Uterus (tissue), 4 donors: ENCODE measurements at places on chromosomes 3 and 15. TPM values are rescaled to one million over a fixed set of nuclear protein-coding genes. Genes with fewer than 3 reads are reported as not detected.

GRCh38 chr15:60528530-60528929, 49.6 kb upstream of the ICE2 start:
- no peak overlapping the region for H3K27ac ChIP-seq
- H3K36me3 ChIP-seq, result no peaks in the 10 kb centered on the region
- H3K4me1 ChIP-seq, result no peaks in the 10 kb centered on the region
- no peak for DNase-seq

DNA sequence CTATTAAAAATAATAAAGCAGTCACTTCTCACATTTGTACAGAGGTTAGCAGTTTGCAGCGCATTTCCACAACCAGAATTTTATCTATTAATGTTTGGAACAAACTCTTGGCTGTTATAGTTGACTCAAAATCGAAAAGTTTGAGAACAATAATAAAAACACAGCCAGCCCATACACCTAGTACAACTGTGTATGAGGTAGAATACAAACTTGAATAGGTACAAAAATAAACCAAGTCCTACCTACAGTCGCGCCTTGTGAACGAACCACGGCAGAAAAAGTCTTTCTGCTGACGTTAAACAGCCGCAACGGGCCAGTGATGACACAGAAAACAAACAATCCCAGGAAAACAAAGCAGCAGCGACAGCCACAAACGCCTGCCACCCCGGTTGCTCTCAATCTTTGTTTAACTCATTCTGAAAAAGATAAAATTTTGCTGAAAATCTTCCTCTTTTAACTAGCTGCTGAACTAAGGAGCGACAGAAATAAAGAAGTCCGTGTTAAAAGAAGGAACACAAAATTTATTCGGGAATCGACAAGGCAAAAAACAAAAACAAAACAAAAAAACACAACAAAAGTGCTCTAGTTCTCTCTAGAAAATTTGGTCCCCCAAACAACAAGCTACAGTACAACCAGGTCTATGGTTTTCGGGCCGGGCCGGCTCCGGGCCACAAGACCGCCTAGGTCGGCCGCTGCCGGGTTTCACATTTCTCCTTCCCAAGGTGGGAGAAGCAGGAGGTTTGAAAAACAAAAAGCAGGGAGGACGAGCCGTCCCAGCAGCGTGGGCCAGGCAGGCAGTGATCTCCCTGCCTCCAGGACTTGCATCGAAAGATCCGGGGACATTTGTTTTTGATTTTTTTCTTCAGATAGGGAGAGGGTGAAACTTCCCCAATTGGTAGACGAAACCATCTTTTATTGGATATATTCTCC, 2.9 kb downstream of the FOXL2 start:
- peaks cover 10% of the 10 kb centered on the region for H3K4me1 ChIP-seq
- no peak overlapping the region for H3K27ac ChIP-seq
- peak overlapping the region; percentile 75 for H3K4me3 ChIP-seq
- DNase-seq, result no peak
- H3K27me3 ChIP-seq, result no peaks in the 10 kb centered on the region

DNA sequence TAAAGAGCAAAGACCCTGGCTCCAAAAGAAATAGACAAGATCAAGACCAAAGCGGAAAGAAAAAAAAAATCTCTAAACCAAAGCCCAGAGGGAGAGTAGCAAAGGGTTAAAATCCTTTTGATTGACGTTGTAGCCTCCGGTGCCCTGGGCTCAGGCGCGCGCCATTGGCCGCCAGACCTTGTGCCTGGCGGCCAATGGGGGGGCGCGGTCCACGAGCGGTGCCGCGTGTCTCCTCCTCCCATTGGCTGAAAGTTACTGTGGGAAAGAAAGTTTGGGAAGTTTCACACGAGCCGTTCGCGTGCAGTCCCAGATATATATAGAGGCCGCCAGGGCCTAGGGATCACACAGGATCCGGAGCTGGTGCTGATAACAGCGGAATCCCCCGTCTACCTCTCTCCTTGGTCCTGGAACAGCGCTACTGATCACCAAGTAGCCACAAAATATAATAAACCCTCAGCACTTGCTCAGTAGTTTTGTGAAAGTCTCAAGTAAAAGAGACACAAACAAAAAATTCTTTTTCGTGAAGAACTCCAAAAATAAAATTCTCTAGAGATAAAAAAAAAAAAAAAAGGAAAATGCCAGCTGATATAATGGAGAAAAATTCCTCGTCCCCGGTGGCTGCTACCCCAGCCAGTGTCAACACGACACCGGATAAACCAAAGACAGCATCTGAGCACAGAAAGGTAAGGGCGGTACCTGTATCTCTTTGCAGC, at the start of gene HES1:
HES1 (plus strand) TSS at position 343 of the 713 bp plus-strand sequence; CDS start at position 576, 233 bp downstream.
- no peaks in the 10 kb centered on the region for H3K27me3 ChIP-seq
- H3K27ac ChIP-seq, result peak within 1 kb of the TSS; percentile 99
- DNase-seq, result peak; percentile 93
- peak within 1 kb of the TSS; percentile 63 for H3K4me3 ChIP-seq
- no peaks in the 10 kb centered on the region for H3K36me3 ChIP-seq
- H3K4me1 ChIP-seq, result peaks cover 4% of the 10 kb centered on the region

TPM1 gene
- 1,998 TPM for total RNA-seq
